ENCODE measurements at places on chromosomes 7 and 10.
A peak's percentile ranks its signal among the peaks of the same experiment; 100 is the strongest.

GRCh38 chr7:151386301-151387160 lies 23.3 kb downstream of the WDR86 start:
- no peak for DNase-seq

- peak; percentile 7 for DNase-seq
Observed at GRCh38 chr10:75208181-75208580, 2.4 kb upstream of the VDAC2 start.

DNA sequence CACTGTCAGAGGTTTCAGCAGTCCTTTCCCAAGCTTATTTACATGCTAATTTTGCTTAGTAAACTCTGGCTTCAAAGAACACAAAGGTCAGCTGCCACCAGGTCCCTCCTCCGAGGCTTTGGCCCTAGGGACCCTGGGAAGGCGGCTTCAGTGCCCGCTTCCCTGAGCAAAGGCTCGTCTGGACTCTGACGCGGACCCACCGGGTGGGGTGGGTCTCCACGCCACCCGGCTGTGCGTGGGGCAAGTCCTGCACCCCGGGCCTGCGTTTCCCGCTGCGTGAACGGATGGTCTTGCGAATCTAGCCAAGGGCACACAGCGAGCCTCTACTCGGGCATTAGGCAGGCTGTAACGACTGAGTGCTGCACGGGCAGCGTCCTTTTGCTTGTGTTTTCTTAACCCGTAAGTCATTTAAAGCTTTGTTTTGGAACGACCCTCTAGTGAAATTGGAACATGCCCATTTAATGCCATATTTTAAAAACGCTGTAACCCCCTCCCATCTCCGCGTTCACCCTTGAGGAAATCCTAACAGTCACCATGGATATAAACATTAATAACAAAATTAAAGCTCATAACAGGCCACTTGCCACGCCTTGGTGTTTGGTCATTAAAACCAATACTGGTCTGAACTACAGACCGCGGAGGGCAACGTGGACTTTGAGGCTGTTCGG lies 828 bp downstream of the BNIP3 start:
- DNase-seq, result peak; percentile 20

DNA sequence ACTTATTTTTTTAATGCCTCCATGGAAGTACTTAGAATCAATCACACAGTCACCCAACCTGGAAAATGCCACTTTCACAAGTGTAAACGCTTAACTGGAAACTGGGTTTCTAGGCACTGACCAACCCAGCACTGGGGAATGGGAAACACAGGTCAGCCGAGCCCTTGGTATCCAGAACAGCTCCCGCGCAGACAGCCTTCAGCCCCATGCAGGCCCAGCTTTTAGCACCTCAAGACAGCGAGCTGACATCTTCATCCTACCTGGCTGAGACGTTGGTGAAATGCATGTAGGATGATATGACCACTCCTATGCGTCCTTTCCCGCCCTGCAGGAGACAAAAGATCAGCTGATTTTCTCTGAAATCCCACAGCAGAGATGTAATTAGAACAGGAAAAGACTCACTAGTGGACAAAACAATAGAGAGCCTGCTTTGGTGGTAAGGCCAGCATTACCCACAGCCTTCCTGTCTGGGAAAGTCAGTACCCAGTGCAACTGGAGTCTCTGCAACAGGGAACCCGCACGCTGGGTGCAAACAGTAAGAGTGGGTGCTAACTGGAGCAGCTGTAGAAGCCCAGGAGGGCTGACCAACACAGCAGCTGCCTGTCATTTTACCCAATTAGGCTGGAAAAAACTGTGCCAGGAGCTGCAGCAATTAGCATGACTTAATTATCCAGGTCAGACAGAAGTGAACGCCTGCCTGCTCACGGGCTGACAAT lies 153.7 kb downstream of the TNS3 start:
- no peak for DNase-seq

- DNase-seq, result no peak
Observed at GRCh38 chr7:31958226-31958625, 112.0 kb downstream of the PDE1C start.

DNA sequence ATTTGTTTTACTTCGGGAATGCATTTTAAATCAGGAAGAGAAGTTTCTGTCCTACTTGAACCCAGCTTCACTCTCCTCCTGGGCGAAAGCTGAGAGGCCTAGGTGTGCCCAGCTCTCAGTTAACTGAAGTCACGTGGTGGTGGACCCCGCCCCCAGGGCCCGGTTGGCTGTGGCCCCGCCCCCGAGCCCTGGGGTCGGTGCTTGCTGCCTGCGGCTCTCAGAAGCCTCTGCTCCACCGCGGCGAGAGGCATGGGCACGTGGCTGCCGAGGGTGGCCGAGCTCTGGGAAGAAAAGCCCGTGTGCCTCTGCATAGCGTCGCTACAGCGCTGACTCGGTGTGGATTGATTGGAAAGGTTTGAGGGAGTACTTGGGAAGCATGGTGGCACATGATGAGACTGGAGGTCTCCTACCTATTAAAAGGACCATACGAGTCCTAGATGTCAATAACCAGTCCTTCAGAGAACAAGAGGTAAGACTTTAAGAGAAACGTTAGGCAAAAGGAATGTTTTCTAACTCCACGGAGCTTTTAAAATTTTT lies 34.1 kb downstream of the NET1 start:
- peak; percentile 80 for DNase-seq

DNA sequence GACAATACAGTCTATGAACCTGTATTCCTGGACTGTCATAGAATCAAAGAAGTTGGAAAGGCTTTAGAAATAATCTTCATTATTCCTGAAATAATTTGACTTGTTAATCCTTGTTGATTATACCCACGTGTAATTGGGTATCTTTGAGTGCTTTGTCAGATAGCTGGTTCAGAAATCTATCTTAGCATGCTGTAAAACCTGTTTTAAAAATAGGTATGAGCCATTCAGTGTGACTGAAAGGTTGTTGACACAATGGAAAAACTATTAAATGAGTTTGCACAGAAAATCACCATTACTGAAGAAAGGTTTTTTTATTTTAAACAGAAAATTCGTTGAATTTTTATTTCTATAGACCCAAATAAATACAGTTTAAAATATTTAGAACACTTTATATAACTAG lies 38.7 kb downstream of the PHTF2 start:
- no peak for DNase-seq

DNA sequence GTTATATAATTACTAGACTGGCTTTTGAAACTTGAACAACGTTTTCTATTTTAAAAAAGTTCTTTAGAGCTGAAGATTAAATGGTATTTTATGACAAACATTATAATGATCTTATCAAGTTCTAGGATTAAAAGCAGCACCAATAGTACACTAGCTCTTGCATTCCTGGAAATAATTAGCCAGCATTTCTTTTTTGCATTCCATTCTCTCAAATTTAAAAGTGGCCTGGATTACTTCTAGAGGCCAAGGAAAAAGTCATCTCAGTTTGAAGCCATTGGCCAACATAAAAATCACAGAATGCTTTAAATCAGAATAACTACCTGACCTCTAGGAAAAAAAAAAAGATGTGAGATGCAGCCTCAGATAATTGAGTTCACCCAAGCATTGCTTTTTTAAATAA lies 1326.4 kb upstream of the SORCS1 start:
- DNase-seq, result no peak

DNA sequence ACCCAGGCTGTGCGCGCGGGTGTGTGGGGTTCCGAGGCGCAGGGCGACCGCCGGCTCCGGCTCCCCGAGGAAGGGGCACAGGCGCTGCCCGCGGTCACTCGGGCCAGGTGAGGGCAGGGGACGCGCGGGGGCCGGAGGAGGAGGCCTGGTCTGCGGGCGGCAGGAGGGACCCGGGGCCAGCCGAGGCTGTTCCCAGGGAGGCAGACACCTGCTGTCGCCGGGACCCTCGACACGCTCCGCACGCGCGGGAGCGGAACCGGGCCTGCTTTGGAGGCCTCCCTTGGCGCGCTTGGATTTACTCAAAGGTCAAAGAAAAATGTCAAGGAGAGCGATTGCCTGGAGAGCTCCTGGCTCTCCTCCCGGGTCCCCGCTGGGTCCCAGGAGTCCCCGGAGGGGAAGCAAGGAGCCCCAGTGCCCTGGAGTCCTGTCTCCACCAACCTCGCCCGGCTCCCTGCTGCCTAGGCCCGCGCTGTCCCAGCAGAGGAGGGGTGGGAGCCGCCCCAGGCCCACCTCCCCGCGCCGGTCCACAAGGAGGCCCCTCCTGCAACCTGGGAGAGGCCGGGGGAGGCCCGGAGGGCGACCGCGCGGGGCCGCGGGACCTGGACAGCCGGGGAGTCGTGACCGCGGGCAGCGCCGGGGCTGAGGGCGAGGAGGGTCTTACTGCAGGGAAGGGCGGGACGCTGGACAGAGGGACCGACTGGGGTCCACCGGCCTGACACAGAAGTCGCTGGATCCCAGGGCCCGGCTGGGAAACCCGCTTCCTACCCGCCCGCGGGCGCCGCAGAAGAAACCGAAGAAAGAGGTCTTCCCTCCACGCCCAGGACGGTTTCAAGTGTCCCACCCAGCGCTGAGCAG lies 348.9 kb downstream of the DNAJB6 start:
- no peak for DNase-seq

Data from activated naive CD8-positive, alpha-beta T cell treated with anti-CD3 and anti-CD28 coated beads, Interleukin-2, amount 50 U/mL, for 24 hours (primary cell).